ENCODE measurements at places on chromosomes 7 and 10.

DNA sequence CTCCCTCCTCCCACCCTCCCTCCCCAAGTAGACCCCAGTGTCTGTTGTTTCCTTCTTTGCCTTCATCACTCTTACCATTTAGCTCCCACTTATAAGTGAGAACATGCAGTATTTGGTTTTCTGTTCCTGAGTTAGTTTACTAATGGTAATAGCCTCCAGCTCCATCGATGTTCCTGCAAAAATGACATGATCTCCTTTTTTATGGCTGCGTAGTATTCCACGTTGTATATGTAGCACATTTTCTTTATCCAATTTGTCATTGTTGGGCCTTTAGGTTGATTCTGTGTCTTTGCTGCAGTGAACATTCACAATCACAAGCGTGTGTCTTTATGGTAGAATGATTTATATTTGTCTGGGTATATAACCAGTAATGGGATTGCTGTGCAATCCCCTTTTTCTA lies 51.8 kb upstream of the ARHGAP12 start:
- no peak for DNase-seq

- no peak for DNase-seq
These were observed 675 bp upstream of the FRAT2 start for GRCh38 chr10:97335188-97335619.

- no peak for DNase-seq
These were observed 57.1 kb downstream of the PLPP4 start for GRCh38 chr10:120514035-120514620.

- no peak for DNase-seq
These were observed 4.8 kb upstream of the GNAI1 start for GRCh38 chr7:80129785-80130184.

- no peak for DNase-seq
These were observed 30.9 kb downstream of the TRIM8 start for GRCh38 chr10:102675011-102675665.

DNA sequence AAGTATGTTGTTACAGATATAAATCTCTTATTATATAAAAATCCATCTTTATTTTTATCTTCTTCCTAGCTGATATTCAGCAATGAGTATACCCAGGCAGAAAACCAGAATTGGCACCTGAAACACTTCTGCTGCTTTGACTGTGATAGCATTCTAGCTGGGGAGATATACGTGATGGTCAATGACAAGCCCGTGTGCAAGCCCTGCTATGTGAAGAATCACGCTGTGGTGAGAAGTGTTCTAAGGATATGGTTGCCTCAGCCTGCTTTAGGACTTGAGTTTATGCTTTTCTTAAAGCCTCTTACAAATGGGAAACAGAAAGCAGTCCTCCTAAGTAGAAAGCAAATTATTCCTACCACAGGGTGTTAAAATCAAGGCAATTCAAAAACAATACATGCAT lies 41.9 kb downstream of the TES start:
- no peak for DNase-seq

- peak; percentile 60 for DNase-seq
These were observed 293.3 kb upstream of the KLF14 start for GRCh38 chr7:131027287-131027773.

- DNase-seq = no peak
These were observed 112.6 kb downstream of the SH3PXD2A start for GRCh38 chr10:103742824-103743223.

GRCh38 chr7:131194070-131194865 lies 133.4 kb upstream of the MKLN1 start:
- no peak for DNase-seq

DNA sequence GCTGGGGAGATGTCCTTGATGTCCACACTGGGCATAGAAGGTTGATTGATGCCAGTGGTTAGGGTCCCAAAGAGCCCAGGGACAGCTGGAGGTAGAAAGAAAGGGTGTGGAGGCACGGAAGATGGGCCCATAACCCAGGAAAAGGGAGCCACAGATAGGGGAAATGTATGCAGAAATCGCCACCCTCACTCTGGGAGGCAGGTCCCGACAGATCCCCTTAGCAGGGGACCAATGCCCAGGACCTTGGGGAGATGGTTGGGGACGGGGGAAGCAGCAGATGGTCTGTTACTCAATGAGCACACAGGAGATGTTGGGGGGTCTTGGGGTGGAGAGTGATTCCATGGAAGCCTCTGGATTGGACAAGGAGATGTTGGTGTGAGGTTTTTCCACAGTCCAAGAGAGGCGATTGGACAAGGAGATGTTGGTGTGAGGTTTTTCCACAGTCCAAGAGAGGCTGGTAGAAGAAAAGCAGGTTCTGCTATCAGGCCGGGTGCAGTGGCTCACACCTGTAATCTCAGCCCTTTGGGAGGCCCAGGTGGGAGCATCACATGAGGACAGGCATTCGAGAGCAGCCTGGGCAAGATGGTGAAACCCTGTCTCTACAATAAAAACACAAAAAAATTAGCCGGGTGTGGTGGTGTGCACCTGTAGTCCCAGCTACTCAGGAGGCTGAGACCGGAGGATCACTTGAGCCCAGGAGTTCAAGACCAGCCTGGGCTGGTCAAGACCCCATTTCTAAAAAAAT lies 7.0 kb upstream of the PPP1R35 start:
- DNase-seq = no peak

- no peak for DNase-seq
These were observed 65.0 kb upstream of the EN2 start for GRCh38 chr7:155392726-155393570.

- DNase-seq = no peak
These were observed 283.8 kb downstream of the GATA3 start for GRCh38 chr10:8338177-8338766.

- no peak for DNase-seq
These were observed 28.7 kb upstream of the SLC29A3 start for GRCh38 chr10:71290331-71290730.

GRCh38 chr7:132254455-132254854 lies 321.8 kb downstream of the PLXNA4 start:
- no peak for DNase-seq

DNA sequence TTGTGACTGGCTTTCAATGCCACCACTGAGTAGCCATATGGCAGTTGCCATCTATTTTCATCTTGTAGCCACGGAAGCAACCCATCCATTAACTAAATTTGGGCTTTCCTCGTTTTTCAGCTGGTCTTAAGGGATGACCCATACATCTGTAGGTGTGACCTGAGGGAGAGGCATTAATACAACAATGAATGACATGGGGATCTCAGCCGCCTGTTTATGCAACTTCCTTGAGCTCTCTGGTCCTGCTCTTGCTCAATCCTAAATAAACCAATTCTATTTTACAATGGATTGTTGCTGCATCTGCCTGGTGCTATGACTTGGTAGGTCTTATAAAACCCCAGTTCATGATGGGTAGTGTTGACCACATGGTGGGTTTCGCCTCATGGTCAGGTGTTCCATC lies 21.9 kb upstream of the ADAM22 start:
- no peak for DNase-seq

DNA sequence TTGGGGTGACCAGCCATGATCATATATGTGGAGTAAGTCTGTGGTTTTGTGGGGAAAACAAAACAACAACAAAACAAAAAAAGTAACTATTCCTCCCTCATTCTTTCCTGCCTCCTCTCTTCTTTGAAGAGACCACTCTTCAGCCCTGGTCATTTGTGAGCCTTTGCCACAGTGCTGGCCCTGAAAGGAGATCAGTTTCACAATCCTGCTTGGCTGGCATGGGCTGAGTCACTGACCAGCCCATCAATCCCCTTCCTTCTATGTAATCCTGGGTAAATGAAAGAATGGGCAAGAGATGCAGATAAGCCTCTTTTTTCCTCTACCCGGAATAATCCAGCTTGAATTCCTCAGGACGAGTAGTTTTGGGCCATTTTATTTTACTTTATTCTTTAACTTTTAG lies 13.6 kb downstream of the CSTF2T start:
- no peak for DNase-seq

- no peak for DNase-seq
These were observed 10.7 kb downstream of the FBXL13 start for GRCh38 chr7:103063895-103064294.

GRCh38 chr7:34143402-34143801 lies 238.1 kb downstream of the BMPER start:
- DNase-seq = no peak

DNA sequence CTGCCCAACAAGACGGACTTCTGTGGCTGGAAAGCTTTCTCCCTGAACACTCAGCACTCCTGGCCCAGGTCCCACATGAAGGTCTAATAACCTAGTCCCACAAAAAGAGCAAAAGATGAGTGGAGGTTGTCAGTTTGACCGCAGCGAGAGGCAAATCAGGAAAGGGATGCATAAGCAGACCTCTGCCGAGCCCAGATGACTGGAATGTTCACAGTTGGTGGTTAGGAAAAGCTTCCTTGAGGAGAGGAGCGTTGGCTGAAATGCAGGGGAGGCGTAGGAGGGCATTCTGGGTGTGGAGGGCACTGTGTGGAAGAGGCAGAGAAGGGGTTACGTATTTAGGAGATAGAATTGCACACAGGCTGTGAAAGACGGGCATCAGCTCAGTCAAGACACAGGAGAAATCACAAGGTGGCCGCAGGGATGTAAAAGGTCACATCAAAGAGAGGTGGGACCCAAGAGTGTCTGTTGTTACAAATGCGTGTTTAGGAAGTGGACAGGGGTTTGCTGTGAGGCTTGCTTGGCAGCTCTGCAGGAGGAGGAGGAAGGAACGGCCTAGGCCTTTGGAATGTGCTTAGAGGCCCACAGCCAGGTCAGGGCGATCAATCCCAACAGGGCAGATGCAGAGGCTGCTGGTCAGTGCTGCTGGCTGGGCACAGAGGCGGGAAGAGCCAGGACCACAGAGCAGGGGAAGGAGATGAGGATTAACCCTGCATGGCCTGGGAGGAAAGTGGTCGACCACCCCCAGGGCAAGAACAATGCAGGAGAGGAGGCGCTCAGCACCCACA lies 133.5 kb downstream of the VIPR2 start:
- DNase-seq = no peak

- no peak for DNase-seq
These were observed 30.3 kb downstream of the ARL5B start for GRCh38 chr10:18689498-18689897.

DNA sequence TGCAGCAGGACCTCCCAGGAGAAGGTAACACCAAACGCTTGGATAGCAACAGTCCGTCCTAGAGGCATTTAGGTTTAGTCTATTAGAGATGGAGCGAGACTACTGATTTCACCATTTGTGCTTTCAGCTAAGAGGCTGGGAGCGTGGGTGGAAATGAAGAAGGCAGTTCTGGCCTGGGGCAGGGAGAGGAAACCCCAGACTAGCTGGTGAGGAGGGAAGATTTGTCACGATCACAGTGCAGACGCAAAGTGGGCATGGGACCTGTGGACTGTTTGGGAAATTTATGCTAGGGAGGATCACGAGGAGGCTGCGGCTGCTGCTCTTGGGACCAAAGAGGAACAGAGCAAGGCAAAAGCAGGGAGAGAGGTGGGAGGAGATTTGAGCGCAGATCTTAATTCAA lies 130.4 kb upstream of the AOAH start:
- no peak for DNase-seq

Data from CD4-positive, alpha-beta T cell treated with Interleukin-1 beta for 1 hour (primary cell).